ENCODE measurements at places on chromosomes 5 and 9. TPM values are rescaled to one million over a fixed set of nuclear protein-coding genes. Genes with fewer than 3 reads are reported as not detected.

The HSPB3 gene
- not detected for total RNA-seq

The STING1 gene
- total RNA-seq: 198 TPM

The MCTP1 gene
- not detected for total RNA-seq

The FRMD3 gene
- 0.30 TPM for total RNA-seq

The SPINK4 gene
- not detected for total RNA-seq

The JAKMIP2 gene
- total RNA-seq: 1.2 TPM

The HTR1A gene
- total RNA-seq: not detected

The FOXI1 gene
- not detected for total RNA-seq

The FAM151B gene
- total RNA-seq: 0.23 TPM

The STOM gene
- 50.3 TPM for total RNA-seq

The LOX gene
- 0.05 TPM for total RNA-seq

The GARNL3 gene
- total RNA-seq: 3.3 TPM

The LRRC70 gene
- total RNA-seq: 0.73 TPM

The NTNG2 gene
- 1.6 TPM for total RNA-seq

Measured in activated CD4-positive, alpha-beta T cell treated with anti-CD3 and anti-CD28 coated beads, Interleukin-2, amount 10 ng/mL, durations not matched to agents 24 days and 14 days (primary cell).